ENCODE measurements at places on chromosomes 11 and 22.

DNA sequence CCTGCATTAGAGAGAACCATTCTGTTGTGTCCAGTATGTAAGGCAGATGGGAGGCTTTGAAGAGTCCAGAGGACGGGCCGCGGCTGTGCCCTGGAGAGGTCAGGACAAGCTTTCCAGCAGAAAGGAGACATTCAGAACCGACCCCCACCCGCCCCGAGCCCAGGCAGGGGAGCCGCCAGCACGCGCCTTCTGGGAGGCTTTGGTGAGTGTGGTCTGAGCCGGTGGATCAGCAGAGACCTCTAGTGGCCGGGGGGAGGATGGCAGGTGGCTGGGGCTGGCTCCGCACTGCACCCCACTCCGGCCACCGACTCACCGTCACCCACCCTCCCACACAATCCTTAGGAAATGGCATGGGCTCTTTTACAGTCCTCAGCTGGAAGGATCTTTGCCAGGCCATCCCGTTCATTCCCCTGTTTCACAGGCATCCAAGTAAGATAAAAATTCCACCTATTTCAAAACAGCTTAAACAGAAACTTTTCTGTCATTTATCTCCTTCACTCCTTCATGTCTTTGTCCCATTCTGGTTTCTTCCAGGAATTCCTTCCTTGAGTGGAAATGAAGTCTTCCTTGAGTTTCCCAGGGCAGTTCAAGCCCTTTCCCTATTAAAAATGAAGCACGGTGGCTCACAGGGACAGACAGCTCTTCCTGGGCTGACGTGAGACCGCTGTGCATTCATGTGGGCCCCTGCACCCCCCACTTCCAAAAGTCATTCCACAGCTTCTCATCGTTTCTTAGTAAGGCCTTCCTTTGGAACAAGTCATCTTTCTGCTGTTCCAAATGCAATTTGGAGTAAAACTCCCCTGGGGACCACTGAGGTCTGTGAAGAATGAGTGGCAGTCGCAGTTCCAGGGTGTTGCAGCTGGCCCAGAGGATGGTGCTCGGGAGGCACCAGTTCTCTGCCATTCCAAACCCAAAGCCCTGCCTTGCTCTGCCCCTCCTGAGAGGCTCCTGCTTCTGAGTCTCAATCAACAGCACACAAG, 91.0 kb downstream of the FEZ1 start:
- DNase-seq, result peak; percentile 28

- no peak for DNase-seq
Measured at GRCh38 chr11:6623391-6624363, 4.5 kb upstream of the TPP1 start.

- no peak for DNase-seq
Measured at GRCh38 chr11:14520747-14521151, 563 bp upstream of the PSMA1 start.

GRCh38 chr11:129023968-129024676, 81.5 kb upstream of the TP53AIP1 start:
- no peak for DNase-seq

GRCh38 chr11:24286238-24286637, 210.6 kb upstream of the LUZP2 start:
- no peak for DNase-seq

DNA sequence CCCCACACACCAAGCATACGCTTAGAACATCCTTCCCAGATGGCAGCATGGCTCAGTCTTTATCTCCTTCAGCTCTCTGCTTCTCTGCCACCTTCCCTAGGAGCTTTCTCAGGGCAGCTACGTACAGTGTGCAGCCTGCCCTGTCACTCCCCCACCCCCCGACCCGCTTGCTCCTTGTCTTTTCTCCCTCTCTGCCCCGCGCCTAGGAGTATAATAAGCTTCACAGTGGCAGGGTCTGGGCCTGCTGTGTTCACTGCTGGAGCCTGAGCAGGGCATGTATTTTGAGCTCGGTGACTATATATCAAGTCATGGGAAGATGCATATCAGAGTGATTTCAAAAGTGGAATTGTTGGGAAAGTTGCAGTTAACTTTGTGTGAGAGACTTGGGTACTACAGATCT, 55.8 kb upstream of the ADSL start:
- no peak for DNase-seq

DNA sequence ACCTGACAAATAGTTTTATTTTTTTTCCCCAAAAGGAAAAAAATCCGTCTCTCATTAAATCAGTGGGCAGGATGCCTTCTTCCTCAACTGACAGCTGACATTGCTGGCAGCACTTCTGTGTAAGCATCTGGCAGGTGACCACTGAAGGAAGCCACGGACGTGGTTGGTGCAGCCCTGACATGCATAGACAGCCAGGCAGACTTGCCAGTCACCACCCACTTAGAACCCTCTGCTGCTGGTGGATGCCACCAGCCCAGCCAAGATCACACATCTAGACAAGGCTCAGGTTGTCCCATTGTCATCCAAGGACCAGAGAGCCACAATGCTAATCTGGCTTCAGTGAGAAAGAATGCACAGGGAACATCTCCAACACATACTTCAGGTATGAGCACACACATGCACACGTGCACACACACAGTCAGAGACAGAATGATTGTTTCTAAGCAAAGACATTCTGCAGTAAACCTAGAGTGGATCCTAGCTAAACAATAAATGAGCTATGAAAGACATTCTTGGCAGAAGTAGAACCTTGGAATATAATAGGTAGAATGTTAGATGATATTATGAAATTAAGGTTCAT, 49.8 kb upstream of the BMAL1 start:
- no peak for DNase-seq

DNA sequence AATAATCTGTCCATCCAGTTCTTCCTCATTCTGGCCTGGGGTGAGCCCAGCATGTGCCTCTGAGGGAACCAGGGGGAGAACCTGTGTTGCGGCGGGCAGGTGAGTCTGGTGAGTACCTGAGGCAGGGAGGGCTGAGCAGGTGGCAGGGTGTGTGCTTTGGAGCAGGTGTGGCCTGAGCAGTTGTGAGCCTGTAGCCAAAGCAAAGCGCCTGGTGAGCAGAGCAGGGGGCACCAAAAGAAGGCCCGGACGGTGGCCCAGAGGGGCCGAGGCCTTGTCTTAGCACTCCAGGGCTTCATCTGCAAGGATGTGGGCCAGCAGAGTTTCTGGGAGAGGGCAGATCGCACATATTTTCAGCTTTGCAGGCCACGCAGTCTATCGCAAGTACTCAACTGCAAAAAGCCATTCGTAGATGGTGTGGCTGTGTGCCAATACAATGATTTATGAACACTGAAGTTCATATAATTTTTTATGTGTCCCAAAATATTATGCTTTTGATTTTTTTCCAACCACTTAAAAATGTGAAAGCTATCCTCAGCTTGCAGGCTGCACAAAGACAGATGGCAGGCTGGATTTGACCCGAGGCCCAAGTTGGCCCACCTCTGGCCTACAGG, 8.7 kb downstream of the GLB1L2 start:
- DNase-seq, result no peak

DNA sequence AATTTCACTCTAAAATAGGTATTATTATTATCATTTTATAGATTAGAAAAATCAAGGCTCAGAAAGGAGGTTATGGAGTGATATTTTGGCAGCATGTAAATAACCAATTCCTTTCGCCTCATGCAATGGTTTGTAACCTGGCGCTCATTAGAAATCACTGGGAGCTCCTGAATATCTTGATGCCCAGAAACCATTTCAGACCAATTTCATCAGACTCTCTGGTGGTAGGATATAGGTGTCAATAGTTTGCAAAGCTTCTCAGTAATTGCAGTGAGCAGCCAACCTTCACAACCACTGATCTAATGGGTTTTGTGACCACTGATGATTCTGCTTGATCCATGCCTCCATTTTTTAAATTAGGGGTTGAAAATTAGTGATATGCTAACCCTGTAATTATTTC, 57.8 kb upstream of the ZC3H12C start:
- no peak for DNase-seq

- no peak for DNase-seq
Measured at GRCh38 chr22:38631724-38632123, 24.5 kb downstream of the FAM227A start.

DNA sequence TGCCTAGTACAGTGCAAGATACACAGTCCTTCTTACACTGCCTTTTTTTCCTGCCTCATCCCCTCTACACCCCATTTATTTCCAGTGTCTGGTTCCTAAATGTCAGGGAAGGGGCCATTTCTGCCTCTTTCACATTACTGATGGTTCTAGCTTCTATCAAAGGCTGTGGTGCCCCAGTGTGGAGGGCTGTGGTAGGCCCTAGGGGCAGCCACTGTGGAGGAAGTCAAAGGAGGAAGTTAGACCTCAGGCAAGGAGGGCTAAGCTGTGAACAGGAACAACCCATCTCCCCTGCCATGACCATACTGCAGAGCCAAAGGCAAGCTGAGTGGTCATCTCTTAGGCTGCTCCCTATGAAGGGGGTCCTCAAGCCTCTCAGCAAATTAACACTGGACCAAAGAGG, 81.9 kb upstream of the CRTAM start:
- DNase-seq, result no peak

GRCh38 chr22:32803020-32803737, 1.7 kb downstream of the TIMP3 start:
- no peak for DNase-seq

- DNase-seq, result no peak
Measured at GRCh38 chr11:128983023-128983422, 40.4 kb upstream of the TP53AIP1 start.

GRCh38 chr22:37672920-37673455, 2.4 kb upstream of the LGALS1 start:
- no peak for DNase-seq

DNA sequence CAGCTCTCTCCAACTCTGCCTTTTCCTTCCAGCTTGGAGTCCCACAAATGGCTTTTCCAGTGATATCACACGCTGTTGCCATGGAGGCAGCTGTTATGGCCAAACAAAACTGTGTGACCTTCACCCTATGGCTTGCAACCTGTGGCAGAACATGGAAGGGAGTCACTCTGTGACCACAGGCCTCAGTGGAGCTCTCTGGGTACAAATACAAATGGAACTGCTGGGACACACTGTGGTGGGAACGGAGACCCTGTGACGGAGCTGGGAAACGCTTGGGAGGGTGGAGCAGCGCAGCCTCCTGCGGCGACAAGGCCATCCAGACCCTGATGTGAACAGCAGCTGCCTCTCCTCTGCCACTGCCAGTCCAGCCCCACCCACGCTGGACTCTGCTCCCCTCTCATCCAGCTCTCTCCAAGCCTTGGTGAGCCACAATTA, 162.5 kb downstream of the ETS1 start:
- no peak for DNase-seq

- no peak for DNase-seq
Measured at GRCh38 chr11:73312851-73313327, 4.8 kb downstream of the ARHGEF17 start.

GRCh38 chr11:107711861-107712755, at the start of gene SLN:
Gene SLN, minus strand, starts transcription at chr11:107712056.
- DNase-seq, result no peak

GRCh38 chr11:121486054-121486453, 33.3 kb upstream of the SORL1-AS1 start:
- DNase-seq, result no peak

DNA sequence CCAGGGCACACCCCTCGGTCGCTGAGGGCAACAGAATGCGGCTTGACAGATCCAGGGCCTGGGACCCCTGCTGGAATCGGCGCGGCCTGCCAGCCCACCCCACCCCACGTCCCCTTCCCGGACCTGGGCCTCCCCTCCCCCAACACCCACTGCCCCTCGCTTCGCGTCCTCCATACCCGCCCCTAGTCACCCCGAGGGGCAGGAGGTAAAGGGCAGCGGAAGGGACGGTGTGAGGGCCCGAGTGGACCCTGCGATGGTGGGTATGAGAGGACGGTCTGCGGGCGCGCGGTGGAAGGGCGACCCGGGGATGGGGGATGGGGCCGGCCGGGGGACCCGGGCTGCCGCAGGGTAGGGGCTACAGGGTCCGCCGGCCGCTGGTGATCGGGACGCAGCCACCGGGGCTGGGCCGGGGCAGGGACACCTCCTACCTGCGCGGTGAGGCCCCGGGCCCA, 311 bp downstream of the APBB1 start:
- no peak for DNase-seq

GRCh38 chr22:24937114-24937513, 9.4 kb downstream of the LHFPL7 start:
- DNase-seq, result no peak

- no peak for DNase-seq
Measured at GRCh38 chr22:38696606-38697424, 3.9 kb downstream of the JOSD1 start.

DNA sequence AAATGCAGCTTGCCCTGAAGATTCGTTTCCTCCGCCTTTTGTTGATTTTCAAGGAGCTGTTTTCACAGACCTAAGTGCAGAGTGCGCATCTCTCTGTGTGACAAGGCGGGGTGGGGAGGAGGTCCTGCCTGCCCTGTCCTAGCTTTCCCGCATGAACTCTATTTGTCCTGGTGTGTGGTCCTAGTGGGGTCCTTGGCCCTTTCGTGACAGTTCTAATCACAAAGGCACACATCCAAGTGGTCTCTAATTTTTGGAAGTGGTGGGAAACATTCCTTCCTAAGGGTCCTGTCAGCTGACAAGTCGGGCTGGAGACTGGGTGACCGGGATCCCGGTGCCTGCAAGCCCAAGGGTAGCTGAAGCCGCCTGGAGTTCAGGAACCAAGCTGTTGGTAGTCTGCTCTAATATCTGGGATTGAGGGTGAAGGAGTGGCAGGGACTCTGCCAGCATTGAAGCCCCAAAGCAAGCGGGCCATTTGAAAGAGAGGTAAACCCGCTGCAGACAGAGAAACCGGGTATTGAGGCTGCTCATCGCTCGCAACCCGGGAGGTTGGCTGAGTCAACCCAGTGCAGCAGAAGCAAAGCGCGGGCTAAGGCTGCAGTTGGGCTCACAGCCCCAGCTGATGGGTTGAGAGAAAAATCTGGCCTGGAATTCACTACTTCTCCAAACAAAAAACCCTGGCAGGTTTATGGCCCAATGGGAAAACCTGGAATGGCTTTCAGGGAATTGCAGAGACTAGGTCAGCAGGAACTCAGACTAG, 28.1 kb upstream of the FBXO3 start:
- peak; percentile 75 for DNase-seq

- DNase-seq, result no peak
Measured at GRCh38 chr11:46672381-46672839, 28.0 kb downstream of the ARHGAP1 start.

GRCh38 chr11:115980337-115981103, 476.3 kb upstream of the CADM1 start:
- no peak for DNase-seq

DNA sequence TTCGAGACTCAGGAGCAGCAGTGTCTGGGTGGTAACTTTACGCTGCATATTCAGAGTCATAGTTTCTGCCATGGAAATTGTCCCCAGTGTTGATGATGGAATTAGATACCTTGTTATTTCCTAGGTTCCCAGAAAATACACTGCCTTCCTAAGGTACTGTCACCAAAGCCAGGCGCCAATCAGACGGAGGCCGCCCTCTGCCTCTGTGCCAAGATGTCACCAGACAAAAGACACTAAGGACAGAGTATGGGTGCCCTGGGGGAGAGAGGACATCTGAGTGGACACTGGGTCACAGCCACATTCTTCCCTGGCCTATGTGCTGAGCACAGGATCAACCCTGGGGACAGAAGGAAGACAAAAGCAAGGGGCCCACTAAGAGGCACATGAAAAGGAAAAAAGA, 11.2 kb downstream of the PLA2G6 start:
- no peak for DNase-seq

GRCh38 chr11:103735497-103736032, 300.9 kb upstream of the DDI1 start:
- DNase-seq, result no peak

GRCh38 chr11:43197379-43197778, 114.4 kb upstream of the API5 start:
- no peak for DNase-seq

GRCh38 chr22:27460591-27461347, 340.8 kb downstream of the MN1 start:
- DNase-seq, result no peak
